Activated naive CD8-positive, alpha-beta T cell treated with anti-CD3 and anti-CD28 coated beads for 36 hours (primary cell): ENCODE measurements at places on chromosomes 16 and 17. TPM values are rescaled to one million over a fixed set of nuclear protein-coding genes. Genes with fewer than 3 reads are reported as not detected.

Gene FSCN2
- 0.36 TPM for total RNA-seq

Gene ABCC6
- total RNA-seq, result not detected

- DNase-seq, result no peak
These were observed 48.7 kb upstream of the SEC14L1 start for GRCh38 chr17:77092025-77092424.

Gene KRT32
- not detected for total RNA-seq

- DNase-seq, result no peak
These were observed 6.8 kb downstream of the ACD start for GRCh38 chr16:67653128-67653788.

DNA sequence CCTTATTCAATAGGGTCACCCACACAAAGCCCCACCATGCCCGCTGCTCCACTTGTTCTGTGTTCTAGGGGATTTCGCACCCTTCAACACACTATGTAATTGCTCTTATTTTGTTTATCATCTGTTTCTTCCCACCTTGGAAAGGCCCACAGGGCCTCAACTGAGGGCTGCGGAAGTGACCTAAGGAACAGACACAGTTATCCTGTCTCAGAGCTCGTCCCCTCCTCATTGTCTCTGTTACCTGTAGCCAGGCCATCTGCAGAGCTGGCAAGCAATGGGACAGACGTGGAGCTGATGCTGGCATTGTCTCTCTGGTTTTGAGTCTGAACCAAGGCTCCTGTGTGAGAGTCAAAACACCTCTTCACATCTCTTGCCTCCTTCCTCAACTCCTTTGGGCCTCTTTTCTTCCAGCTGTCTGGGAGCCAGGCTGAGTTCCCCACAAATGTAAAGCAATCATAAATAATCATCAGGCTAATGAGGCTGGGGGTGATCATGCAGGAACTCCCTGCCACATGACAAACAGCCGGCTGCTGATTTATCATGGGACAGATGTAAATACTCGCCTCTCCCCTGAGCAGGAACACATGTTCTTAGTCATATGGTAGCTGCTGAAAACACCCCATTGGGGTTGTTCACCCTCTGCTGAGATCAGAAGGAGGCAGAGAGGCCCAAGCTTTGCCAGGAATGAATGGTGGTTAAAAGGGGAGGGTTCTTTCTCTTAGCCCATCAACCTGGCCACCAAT lies 71.9 kb downstream of the AXIN2 start:
- no peak for DNase-seq

DNA sequence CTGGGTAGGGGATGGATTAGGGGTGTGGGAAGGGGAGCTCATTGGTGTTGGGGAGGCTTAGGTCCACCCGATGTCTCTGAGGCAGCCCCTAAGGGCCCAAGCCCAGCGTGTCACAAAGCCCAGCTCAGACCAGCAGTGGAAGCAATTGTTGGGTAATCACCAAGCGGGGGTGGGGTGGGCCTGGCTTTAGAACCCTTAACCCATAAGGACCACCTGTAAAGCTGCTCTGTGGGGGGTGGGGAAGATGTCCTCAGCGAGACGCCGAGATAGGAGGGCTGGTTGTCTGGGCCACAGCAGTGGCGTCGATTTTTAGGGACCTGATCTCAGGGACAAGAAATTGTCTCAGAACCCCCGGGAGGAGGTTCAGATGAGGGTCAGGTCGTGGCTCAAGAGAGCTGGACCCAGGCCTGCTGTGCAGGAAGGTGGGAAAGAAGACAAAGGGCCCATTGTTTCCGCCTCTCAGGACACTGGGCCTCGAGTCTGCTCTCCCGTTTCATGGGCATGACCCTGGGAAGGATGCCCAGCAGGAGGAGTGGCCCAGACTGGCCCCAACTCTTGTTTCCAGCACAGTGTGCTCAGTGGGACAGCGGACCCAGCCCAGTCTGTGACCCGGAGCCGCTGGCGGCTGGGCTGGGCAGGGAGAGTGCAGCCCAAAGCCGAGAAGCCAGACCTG lies 15.9 kb downstream of the ST6GALNAC2 start:
- no peak for DNase-seq

- DNase-seq, result no peak
These were observed 5.3 kb upstream of the HAS3 start for GRCh38 chr16:69100071-69100691.

GRCh38 chr17:35256629-35257028 lies 13.8 kb downstream of the SLFN5 start:
- no peak for DNase-seq

Gene PPY
- total RNA-seq, result not detected

- DNase-seq, result no peak
These were observed 249.6 kb downstream of the ENGASE start for GRCh38 chr17:79324194-79324593.

Gene RNF222
- 0.22 TPM for total RNA-seq

- DNase-seq, result no peak
These were observed 130.0 kb downstream of the XYLT1 start for GRCh38 chr16:17340804-17341203.

Gene CHAD
- not detected for total RNA-seq

Gene PRAC2
- total RNA-seq, result not detected

GRCh38 chr17:33989361-33990148 lies 265.5 kb upstream of the CCL2 start:
- no peak for DNase-seq

DNA sequence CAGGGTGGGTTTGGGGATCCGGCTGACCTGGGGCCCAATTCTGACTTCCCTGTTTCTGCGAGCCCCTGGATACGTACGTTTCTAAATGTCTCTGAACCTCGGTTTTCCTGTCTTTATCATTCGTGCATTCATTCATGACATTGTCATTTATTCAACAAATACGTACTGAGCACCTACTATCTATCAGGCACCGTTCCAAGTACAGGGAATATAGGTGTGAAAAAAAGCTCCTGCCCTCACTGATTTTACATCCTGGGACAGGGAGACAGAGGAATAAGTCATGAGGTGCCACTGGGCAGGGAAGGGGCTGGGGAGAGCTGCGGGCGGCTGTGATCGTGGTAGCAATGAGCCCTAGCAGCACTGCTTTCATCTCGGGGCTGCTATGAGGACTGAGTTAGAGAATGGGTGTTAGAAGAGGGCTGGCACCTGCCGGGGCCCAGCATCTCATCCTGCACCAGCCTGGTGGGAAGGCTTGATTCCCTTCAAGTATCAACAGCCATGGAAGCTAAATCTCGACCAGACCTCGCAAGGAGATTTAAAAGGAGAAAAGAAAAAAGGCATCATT lies 88.3 kb upstream of the DNAH17 start:
- DNase-seq, result peak; percentile 11

DNA sequence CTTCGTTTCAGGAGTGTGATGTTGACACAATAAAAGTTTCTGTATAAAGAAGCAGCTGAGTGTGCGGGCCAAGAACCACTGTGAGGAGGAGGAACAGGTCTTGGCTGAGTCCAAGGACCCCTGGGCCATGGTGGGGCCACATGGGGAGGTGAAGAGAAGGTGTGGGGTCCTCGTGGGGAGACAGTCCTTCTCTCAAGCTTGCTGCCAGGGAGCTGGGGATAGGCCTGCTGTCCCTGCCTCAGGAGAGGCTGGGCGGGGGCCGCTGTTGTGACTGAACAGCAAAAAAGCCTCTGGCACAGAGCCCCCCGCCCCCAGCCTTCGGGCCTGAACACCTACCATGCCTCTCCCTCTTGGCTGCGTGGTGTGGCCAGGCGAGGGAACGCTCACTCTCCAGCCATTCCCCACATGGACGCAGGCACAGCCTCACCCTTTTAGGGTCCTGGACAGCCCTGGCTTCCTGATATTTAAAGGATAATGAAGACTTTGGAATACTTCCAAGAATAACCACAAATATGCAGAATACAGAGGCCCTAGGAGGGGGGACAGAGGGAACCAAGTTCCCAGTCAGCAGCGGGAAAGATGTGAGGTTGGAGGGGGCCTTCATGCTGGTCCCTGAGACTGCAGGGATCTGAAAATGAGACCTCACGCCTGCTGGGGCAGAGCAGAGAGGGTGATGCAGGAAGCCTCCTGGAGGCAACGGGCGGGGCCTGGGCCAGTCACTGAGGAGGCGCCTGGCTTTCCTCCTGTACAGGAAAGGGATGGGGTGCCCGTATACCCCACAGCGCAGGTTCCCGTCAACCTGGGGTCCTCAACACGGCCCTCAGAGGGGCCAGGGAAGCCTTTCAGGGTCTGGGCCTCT lies 100.0 kb upstream of the CREBBP start:
- DNase-seq, result no peak

GRCh38 chr17:602436-602835 lies 112.2 kb downstream of the VPS53 start:
- no peak for DNase-seq

GRCh38 chr16:2339521-2340484 lies 725 bp downstream of the ABCA3 start:
- DNase-seq, result peak; percentile 55
